ENCODE measurements at places on chromosomes 5 and 9.

- no peak for DNase-seq
These were observed 38.4 kb downstream of the RASGRF2 start for GRCh38 chr5:80998590-80998979.

DNA sequence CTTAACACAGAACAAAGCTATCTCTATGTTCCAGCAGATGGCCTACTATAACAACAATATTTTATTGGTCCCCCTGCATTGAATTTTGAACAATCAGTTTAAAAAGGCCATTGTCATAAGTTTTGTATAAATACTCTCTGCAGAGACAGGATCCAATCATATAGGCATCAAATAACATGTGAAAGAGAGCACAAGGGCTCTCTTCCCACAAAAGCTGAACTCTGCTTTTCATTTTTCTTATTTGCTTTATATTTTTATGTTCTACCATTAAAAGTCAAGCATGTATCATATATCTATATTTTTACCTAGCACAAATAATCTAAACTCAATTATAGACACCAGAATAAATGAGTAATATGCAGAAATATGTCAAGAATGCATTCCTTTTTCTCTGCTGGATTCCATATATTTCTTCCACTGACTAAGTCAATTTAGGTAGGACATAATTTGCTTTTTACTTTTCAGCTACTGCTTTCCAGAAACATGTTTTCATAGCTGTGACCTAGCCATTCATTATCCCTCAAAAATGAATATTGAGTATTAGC lies 143.6 kb downstream of the CDH9 start:
- DNase-seq: no peak

- no peak for DNase-seq
These were observed 24.3 kb upstream of the PTGES start for GRCh38 chr9:129776938-129777768.

DNA sequence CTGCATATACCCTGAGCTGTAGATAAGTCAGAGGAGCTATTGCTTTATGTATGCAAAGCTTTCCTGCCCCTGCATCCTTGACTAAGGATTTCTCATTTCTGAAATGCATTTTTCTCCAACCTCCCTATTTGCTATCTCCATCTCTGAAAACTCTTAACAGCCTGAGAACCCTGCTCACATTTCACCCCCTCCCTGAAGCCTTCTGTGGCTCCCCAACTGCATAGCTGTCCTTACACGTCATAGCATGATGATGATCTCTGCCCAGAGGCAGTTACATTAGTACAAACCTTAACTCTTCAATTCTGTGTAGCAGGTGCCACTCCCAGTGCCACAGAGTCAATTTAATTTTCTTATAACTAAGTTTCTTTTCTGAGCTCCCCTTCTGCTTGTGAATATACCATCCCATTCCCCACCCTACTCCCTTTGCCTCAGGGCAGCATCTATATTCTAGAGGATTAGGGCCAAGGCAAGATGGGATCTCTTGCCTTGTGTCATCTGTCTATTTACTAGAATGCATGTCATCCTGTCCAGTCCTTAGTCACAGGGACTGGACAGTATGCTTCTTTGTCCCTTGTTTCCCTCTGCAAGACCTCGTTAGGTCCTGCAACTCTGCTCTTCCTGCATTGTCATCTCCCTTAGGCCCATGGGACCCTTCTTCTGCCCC lies 149.7 kb upstream of the SPRY4 start:
- DNase-seq: no peak

GRCh38 chr9:19371942-19372341 lies 8.1 kb downstream of the RPS6 start:
- no peak for DNase-seq

GRCh38 chr9:108188482-108188881 lies 667.3 kb downstream of the ACTL7B start:
- no peak for DNase-seq

DNA sequence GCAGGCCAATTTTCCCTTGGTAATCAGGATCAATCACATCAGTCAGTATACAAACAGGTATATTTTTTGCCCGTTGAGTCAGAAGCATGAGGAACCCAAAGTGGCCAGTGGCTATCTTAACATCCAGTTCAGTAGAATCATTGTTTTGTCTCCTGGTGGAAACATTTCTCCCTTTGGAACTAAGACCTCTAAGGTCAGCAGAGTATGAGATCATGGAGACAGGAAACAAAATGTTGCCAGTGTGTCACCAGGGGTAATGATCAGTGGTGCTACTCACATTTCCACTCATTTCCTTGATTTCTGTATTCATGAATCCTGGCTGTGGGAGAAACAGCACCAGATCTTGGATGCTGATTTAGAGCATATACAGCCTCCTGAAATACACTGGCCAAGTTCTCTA lies 553.0 kb downstream of the CSNK1G3 start:
- DNase-seq: no peak

GRCh38 chr5:65262649-65263059 lies 219.1 kb downstream of the ADAMTS6 start:
- DNase-seq: no peak

DNA sequence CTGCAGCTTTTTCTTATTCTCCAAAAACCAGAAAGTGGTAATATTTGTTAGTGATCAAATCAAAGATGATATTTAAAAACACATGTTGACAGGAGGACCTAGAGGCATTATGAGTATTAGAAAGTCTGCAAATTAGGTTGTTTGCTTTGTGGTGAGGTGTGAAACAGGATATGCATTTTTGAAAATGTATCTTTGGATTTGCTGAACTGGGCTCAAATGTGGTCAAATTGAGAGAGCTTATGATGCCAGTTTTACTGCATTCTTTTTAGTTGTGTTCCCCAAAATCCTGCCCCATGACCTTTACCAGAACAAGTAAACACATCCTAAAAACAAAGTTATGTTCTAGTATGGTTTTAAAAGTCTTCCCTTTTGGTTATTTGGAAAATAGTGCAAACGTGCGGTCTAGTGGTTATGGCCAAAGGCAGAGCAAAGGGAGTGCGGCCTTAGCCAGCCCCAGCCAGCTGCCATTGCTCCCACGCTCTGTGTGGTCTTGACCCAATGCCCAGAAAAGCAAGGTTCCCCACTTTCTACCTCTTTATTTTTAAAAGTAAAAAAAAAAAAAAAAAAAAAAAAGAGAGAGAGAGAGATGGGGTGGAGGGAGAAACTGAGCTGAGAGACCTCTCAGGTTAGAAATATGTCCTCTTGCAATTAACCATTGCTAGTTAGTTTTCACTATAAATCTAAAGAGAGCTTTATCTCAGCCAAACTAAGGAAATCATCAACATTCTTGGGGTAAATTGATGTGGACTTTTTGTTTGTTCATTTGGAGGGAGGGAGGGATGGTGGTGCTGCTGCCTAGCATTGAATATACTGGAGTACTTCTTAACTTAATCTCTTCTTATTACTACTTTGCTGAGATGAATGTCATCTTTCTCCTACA lies 176.6 kb downstream of the ARHGAP26 start:
- no peak for DNase-seq

- DNase-seq: no peak
These were observed 62.1 kb downstream of the RXRA start for GRCh38 chr9:134388289-134388808.

DNA sequence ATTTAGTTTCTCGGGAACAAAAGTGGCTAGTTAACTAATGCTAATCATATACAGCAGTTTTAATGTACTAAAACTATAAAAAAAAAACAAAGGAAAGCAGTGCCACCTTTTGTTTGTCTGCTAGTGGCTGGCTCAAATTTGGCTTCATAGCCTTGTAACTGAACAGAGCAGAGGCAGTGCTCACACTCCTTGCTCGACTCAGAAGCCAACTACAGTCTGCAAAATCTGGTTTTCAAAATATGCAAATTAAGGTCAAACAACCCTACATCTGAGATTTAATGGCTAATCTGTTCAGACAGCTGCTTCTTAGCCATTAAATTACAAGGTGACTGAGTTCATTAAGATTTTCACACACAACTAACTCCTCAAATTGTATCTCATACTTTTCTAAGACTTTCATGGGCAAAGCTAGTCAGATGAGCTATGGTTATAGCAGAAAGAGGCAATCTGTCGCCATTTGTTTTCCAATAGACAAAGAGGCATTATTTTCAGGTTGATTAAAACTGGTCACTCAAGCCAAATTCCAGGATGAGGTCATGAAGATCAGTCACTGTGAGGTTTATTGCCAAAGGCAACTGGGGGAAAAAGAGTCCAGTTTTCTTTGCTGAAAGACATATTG lies 56.8 kb upstream of the EPB41L4A start:
- DNase-seq: no peak

DNA sequence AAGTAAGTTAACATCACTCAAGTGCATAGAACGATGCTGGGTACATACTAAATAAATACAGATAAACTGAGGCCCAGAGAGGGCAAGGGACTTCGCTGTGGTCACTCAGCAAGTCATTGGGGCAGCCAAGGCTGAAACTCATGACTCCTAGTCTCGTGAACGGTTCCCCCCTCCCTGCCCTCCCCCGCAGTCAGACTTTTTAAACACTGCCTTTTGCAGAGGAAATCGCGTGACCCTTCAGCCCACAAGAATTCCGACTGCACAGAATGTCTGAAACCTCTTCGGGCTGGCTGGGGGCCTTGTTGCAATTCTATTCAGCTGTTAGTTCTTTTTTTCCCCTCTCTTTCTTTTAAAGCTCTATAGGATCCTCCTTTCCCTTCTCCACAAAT lies 28.1 kb downstream of the NEK6 start:
- no peak for DNase-seq

DNA sequence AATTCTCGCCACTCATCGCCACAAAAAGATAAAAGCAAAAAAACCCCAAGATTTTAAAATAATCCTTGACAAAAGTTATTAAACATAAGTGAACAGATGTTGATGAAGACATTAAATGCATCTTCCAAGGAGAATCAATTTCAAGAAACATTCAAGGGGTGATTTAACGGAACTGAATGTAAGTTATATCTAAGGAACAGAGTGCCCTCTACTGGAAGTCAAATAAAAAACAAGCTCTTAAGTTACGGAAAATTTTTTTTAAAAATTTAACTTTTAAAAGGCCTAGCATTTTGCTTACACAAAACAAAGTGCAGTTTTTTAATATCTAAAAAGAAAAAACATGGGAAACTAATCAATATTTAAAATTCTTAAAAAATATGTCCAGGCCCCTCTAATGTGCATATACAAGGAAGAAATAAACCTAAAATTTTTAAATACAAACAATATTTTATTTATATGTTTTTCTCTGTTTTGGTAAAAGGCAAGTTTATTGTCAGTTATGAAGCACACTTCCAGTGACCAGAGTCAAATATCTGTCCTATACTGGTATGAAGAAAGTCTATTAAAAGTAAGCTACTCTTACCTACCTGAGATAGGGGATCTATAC lies 28.0 kb downstream of the TEX10 start:
- DNase-seq: no peak
